ENCODE measurements at places on chromosomes 12 and 14. TPM values are rescaled to one million over a fixed set of nuclear protein-coding genes. Genes with fewer than 3 reads are reported as not detected.

- H3K27me3 ChIP-seq, result no peaks in the 10 kb centered on the region
- H3K36me3 ChIP-seq, result no peaks in the 10 kb centered on the region
- DNase-seq, result no peak
- H3K4me3 ChIP-seq, result no peak overlapping the region
- H3K4me1 ChIP-seq, result no peaks in the 10 kb centered on the region
These were observed 94.0 kb downstream of the SRRM4 start for GRCh38 chr12:119075222-119075787.

GRCh38 chr12:98403936-98404335, 111.5 kb upstream of the TMPO start:
- H3K4me1 ChIP-seq, result peaks cover 36% of the 10 kb centered on the region
- no peaks in the 10 kb centered on the region for H3K27me3 ChIP-seq
- H3K4me3 ChIP-seq, result no peak overlapping the region
- no peak overlapping the region for H3K27ac ChIP-seq

CARMIL3 gene
- 3.4 TPM for total RNA-seq

DNA sequence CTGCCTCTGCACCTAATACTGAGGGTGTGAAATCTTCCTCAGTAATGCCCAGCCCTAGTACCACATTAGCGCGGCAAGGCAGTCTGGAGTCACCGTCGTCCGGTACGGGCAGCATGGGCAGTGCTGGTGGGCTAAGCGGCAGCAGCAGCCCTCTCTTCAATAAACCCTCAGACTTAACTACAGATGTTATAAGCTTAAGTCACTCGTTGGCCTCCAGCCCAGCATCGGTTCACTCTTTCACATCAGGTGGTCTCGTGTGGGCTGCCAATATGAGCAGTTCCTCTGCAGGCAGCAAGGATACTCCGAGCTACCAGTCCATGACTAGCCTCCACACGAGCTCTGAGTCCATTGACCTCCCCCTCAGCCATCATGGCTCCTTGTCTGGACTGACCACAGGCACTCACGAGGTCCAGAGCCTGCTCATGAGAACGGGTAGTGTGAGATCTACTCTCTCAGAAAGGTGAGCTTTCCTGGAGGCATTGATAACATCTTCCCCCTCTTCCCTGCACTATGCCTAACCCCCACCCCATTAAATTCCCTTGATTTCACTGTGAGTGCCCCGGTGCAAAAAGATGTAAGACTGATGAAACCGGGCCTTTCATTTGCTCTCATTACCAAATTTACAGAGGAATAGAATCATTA, 291.4 kb downstream of the NAV3 start:
- H3K27ac ChIP-seq, result no peak overlapping the region
- H3K27me3 ChIP-seq, result no peaks in the 10 kb centered on the region
- no peaks in the 10 kb centered on the region for H3K4me1 ChIP-seq
- no peak overlapping the region for H3K4me3 ChIP-seq
- no peak for DNase-seq

DNA sequence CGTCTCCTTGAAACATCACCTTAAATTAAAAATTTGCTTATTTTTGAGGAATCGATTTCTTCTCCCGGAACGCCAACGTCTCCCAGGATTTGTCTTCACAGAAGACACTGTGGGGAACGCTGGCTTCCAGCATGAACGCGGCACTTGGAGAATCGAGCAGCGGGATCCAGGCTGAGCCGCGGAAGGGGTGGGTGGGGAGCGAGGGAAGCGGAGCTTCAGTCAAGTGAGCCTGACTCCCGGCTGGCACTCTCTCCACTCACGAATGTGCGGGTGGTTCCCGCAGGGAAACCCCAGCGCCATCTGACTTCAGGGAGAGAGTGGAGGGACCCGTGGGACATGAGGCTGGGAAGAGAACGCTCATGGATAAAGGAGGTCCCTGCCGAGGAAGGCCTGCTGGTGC, 506.0 kb upstream of the TMEM132C start:
- H3K36me3 ChIP-seq, result no peaks in the 10 kb centered on the region
- DNase-seq, result no peak
- H3K4me1 ChIP-seq, result no peaks in the 10 kb centered on the region

DNA sequence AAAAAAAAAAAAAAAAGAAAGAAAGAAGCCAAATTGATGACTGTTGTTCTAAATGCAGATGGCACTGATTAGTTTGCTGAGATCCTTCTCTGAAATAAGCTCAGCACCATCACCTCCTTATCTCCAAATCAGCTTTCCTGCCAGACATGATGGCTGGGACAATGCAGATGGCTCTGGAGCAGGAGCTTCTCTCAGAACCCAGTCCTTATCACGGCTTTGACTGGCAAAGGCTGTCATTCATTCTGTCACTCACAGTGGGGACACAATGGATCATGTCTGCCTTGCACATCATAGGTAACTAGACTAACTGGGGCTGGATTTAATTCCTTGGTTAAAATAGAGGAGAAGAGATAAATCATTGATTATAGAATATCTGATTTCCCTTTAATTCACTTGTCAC, 146.3 kb downstream of the PDZRN4 start:
- H3K27me3 ChIP-seq, result no peaks in the 10 kb centered on the region
- no peaks in the 10 kb centered on the region for H3K36me3 ChIP-seq
- DNase-seq, result no peak
- no peak overlapping the region for H3K27ac ChIP-seq
- H3K4me1 ChIP-seq, result no peaks in the 10 kb centered on the region

DNA sequence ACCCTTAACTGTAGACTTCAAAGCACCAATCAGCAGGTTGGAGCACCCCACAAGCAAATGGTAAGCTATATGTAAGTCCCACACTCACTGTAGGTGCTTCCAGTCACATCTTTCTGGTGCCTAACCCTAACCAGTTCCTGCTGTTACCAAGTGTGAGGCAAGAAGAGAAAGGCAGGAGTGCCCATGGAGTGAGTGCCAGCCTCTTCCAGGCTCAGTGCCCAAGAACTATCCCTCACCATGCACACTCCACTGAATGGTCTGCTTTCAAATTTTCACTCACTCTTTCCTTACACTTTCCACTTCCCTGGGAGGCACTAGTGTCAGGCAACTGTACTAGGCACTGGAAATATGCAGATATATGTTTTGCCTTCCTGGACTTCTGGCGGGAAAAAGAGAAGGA, 62.2 kb upstream of the ZDHHC17 start:
- H3K27me3 ChIP-seq, result peaks cover 6% of the 10 kb centered on the region
- no peak overlapping the region for H3K4me3 ChIP-seq
- no peak overlapping the region for H3K27ac ChIP-seq
- DNase-seq, result no peak

GRCh38 chr14:52253503-52253902, 14.0 kb upstream of the PTGDR start:
- no peak overlapping the region for H3K27ac ChIP-seq
- no peaks in the 10 kb centered on the region for H3K4me1 ChIP-seq
- H3K27me3 ChIP-seq, result peaks cover 9% of the 10 kb centered on the region

C1S gene
- 2.4 TPM for total RNA-seq

- DNase-seq, result no peak
- H3K27me3 ChIP-seq, result no peaks in the 10 kb centered on the region
- H3K27ac ChIP-seq, result no peak overlapping the region
- H3K4me1 ChIP-seq, result no peaks in the 10 kb centered on the region
These were observed 154.5 kb upstream of the CLEC14A start for GRCh38 chr14:38410442-38410841.

SMIM41 gene
- total RNA-seq, result not detected

DNA sequence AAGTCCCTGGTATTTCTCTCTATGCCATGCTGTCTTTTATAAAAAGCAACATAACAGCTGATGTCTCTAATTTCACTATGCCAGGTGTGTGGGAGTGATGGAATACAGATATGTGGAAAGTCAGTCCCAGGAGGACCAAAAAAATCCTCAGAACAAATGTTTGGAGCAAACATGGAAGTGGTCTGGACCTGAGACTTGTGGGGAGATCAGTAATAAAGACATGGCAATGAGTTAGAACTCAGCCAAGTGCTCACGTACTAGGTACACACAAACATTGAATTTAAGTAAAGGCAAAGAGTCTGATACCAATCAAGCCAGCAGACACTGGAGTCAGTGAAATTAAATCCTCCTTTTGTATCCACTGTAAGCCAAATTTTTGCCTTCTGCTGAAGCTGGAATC, 223.6 kb downstream of the ALG10B start:
- H3K4me3 ChIP-seq, result no peak overlapping the region
- no peaks in the 10 kb centered on the region for H3K36me3 ChIP-seq

RESF1 gene
- 66.2 TPM for total RNA-seq

DNA sequence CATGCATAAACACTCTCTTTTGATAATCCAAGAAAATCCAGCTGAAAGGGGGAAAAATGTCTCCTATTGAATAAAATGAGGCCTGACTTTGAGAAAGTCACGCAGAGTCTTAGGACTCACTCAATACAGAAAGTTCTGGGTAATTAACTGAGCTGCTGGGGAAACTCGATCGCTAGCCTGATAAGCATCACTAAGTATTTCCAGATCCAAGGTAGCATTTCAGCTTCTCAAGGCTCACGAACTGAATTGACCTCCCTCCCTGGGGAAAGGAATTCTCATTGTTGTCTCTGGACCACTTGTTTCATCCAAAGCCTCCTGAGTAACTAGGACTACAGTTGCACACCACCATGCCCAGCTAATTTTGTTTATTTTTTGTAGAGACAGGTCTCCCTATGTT, 13.8 kb upstream of the ANAPC5 start:
- peaks cover 22% of the 10 kb centered on the region for H3K27me3 ChIP-seq
- H3K36me3 ChIP-seq, result no peaks in the 10 kb centered on the region
- no peak overlapping the region for H3K4me3 ChIP-seq
- H3K27ac ChIP-seq, result peak overlapping the region; percentile 2
- DNase-seq, result no peak
- H3K4me1 ChIP-seq, result peaks cover 5% of the 10 kb centered on the region

- no peak overlapping the region for H3K27ac ChIP-seq
- H3K27me3 ChIP-seq, result peaks cover 35% of the 10 kb centered on the region
- peak overlapping the region; percentile 57 for H3K4me3 ChIP-seq
- DNase-seq, result no peak
- H3K36me3 ChIP-seq, result peaks cover 2% of the 10 kb centered on the region
These were observed 25.9 kb downstream of the ZBTB42 start for GRCh38 chr14:104826861-104827176.

GRCh38 chr12:67453191-67453590, 184.0 kb downstream of the CAND1 start:
- no peak for DNase-seq
- peaks cover 20% of the 10 kb centered on the region for H3K27me3 ChIP-seq
- H3K4me3 ChIP-seq, result no peak overlapping the region
- H3K4me1 ChIP-seq, result peaks cover 43% of the 10 kb centered on the region

- H3K27ac ChIP-seq, result peak overlapping the region; percentile 31
- H3K36me3 ChIP-seq, result no peaks in the 10 kb centered on the region
- DNase-seq, result no peak
These were observed 533.9 kb downstream of the VRK1 start for GRCh38 chr14:97331058-97331457.

DNA sequence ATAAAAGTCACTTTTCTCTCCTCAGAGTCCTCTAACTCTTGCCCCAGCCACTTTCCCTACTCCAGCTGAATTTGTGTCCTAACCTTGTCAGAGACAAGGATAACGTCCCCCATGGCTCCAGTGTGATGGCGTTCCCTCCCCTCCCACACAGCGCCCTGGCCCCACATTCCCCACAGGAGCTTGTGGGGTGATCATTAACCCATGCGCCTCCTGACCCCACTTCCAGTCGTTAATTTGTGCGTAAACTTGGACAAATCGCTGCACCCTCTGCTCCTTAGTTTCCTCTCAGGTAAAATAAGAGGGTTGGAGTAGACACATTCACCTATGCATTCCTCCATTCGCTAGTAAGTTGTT, 22.9 kb upstream of the BCDIN3D start:
- H3K4me3 ChIP-seq, result no peak overlapping the region
- no peak overlapping the region for H3K27ac ChIP-seq
- no peaks in the 10 kb centered on the region for H3K4me1 ChIP-seq
- no peaks in the 10 kb centered on the region for H3K36me3 ChIP-seq

GRCh38 chr14:78933166-78933565, 763.0 kb downstream of the NRXN3 start:
- H3K4me3 ChIP-seq, result no peak overlapping the region
- DNase-seq, result no peak
- no peak overlapping the region for H3K27ac ChIP-seq
- H3K36me3 ChIP-seq, result no peaks in the 10 kb centered on the region
- no peaks in the 10 kb centered on the region for H3K4me1 ChIP-seq
- peaks cover 1% of the 10 kb centered on the region for H3K27me3 ChIP-seq

ZNF384 gene
- 79.6 TPM for total RNA-seq

GRCh38 chr12:26276709-26277108, 81.3 kb downstream of the SSPN start:
- H3K4me1 ChIP-seq, result peaks cover 20% of the 10 kb centered on the region
- DNase-seq, result no peak
- H3K27me3 ChIP-seq, result no peaks in the 10 kb centered on the region
- no peak overlapping the region for H3K4me3 ChIP-seq
- no peak overlapping the region for H3K27ac ChIP-seq

BDKRB1 gene
- total RNA-seq, result not detected

LGMN gene
- 1.3 TPM for total RNA-seq

CMA1 gene
- total RNA-seq, result not detected

DNA sequence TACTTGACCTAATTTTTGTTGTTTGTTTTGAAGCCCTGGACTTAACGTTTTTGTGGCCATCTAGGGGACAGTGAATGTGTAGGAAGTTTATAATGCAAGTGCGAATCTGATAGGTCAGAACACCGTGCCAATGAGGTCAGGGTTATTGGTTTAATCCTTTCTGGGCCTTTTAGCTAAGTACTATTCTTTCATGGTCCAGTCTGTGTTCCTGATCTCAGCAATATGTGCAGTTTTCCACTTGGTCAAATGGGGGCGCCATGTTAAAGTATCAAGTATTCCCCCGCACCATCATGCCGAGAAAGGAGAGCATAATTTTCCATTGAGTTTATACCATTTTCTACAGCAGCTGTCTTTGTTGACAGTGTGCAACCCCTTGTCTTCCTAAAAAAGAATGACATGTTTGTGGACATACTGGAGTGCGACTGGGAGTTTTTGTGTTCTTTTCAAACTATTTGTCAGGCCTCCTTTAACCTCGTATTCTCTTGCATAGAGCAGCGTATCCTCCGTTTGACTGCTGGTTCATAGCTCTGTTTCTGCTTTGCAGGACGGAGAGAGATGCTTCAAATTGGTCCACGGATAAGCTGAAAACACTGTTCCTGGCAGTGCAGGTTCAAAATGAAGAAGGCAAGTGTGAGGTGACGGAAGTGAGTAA, 1.3 kb downstream of the AHSA1 start:
- no peaks in the 10 kb centered on the region for H3K27me3 ChIP-seq
- peak overlapping the region; percentile 83 for H3K27ac ChIP-seq
- peaks cover 42% of the 10 kb centered on the region for H3K36me3 ChIP-seq
- peak overlapping the region; percentile 100 for H3K4me3 ChIP-seq
- peak; percentile 51 for DNase-seq

DNA sequence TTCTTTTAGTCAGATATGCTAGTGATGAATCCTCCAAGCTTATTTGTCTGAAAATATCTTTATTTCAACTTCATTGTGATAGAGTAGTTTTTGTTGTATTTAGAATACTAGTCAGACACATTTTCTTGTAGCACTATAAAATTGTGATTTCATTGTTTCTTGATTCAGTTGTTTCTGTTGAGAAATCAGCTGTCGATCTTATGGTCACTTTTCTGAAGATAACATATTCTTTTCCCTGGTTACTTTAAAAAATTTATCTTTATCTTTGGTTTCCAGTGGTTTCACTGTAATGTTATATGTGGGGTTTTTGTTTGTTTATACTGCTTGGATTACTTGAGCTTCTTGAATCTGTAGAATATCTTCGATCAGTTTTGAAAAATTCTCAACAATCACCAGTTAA, 426.1 kb downstream of the SOX5 start:
- H3K27me3 ChIP-seq, result no peaks in the 10 kb centered on the region
- no peaks in the 10 kb centered on the region for H3K36me3 ChIP-seq
- H3K4me1 ChIP-seq, result no peaks in the 10 kb centered on the region

- H3K4me1 ChIP-seq, result peaks cover 8% of the 10 kb centered on the region
- no peak overlapping the region for H3K27ac ChIP-seq
- H3K36me3 ChIP-seq, result peaks cover 26% of the 10 kb centered on the region
- no peak overlapping the region for H3K4me3 ChIP-seq
- H3K27me3 ChIP-seq, result no peaks in the 10 kb centered on the region
- DNase-seq, result no peak
These were observed 112.8 kb downstream of the TXNDC16 start for GRCh38 chr14:52439476-52439875.

LRP1-AS gene
- total RNA-seq, result not detected
